Stimulated activated CD8-positive, alpha-beta memory T cell treated with anti-CD3 and anti-CD28 coated beads, Interleukin-15, amount 100 ng/mL, for 4 hours (primary cell): ENCODE measurements at places on chromosomes 12 and 14.
A peak's percentile ranks its signal among the peaks of the same experiment; 100 is the strongest.

- no peak for DNase-seq
These were observed at the start of gene CIROP for GRCh38 chr14:23104591-23105347. Gene CIROP (minus strand): TSS chr14:23104989. CDS start chr14:23104920, 69 bp downstream.

DNA sequence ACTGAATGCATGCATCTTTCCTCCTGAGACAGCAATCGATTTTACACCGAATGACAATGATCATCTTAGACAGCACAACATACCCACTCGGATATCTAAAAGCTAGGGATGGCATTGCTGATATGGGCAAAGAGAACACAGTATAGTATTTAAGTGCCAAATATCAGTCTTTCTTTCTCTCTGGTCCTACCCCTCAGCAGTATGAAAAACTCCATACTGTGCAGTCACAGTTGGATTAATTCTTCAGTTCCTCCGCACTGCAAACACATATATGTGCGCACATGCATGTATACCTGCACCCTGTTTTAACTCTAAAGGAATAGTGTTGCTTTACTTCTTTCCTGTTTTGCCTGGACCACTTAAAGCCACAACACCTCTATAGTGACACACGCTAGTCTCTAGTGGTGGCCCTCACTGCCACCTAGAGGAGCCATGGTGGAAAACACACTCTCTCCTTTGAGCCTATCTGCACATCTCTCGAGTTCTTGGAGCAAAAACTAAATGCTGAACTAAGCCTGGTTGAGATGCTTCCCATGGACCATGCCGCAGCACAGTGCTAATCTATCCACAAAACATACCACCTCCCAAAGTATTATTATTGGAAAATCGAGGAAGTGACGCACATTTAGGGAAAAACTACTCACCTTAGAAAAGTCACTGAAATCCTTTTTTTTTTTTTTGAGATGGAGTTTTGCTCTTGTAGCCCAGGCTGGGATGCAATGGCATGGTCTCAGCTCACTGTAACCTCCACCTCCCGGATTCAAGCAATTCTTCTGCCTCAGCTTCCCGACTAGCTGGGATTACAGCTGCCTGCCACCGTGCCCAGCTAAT is 11.9 kb downstream of the TMEM52B start:
- DNase-seq: no peak

DNA sequence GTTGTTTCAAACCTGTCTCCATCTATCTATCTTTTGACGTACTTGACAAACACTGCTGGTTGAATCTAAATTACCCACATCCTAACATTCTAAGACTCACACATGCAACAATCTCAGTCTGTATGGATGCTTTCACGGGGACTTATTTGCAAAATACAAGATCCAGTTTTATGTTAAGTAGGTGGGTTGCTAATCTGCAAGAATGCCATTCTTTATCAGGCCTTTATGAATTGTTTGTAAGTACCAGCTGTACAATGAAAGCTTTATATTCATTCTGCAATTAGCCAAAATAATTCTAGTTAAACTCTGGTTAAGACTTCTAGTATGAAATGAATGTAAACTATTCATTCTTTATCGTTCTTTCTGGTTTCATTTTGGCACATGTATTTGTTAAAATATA is 135.1 kb downstream of the NAV3 start:
- DNase-seq: no peak

DNA sequence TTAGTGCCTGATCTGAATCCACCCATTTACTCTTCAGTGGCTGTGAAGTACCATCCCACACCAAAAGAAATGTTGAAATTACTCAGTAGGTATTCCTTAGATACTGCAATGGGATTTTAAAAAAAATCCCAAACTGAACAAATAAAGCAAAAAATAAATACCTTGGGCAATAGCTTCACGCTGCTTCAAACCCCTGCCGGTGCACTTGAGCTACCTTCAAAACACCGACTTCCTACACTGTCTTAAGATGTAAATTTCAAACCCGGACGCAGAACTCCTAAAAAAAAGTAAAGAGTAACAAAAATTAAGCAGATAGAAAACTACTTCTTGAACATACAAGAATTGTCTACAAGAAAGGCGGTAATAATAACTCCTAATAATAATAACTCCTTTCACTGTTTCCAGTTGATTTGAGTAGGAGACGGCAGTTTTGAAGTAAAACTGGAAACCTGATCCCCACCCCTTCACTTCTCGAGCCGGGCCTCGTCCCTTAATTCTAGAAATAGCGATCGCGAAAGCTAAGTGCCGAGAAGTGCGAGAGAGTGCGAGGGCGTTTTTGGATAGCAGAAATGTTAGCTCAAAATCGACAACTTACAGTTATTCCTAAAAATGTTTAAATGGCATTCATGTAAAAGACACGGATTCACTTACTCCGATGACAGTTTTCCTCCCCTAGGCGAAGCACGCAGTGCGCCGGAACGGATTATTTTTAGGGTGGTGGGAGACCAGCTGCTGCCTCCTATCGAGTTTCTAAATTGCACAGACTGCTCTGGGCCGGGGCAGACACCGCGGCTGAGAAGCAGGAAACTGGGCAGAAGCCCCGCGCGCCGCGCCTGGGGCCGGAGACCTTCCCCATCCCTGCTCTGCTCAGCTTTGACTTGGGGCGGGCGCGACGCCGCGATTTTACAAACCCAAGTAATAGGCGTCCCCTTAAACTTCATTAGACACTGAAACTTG is at the start of gene ABCC9:
Gene ABCC9, minus strand, starts transcription at position 878 of the 957 bp plus-strand sequence. CDS start 4,752 bp downstream, outside the sequence.
- no peak for DNase-seq

DNA sequence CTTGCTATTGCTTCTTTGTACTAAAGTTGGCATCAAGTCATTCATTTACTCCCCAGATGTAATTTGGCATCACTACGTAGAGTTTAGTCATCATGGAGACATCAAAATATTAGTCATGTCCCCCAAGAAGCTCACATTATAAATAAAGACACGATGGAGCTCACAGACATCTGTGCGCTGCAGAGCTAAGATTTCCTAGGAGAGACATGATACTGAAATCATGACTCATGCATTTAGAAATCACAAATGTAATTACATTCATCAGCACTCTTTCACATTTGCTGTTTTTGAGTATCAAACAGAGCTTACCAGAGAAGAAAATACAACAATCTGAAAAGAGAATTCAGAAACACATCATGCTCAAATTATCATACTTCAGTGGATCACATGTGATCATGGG is 169.8 kb downstream of the LRIG3 start:
- no peak for DNase-seq

- no peak for DNase-seq
These were observed 111.1 kb upstream of the CCDC175 start for GRCh38 chr14:59687663-59688062.

DNA sequence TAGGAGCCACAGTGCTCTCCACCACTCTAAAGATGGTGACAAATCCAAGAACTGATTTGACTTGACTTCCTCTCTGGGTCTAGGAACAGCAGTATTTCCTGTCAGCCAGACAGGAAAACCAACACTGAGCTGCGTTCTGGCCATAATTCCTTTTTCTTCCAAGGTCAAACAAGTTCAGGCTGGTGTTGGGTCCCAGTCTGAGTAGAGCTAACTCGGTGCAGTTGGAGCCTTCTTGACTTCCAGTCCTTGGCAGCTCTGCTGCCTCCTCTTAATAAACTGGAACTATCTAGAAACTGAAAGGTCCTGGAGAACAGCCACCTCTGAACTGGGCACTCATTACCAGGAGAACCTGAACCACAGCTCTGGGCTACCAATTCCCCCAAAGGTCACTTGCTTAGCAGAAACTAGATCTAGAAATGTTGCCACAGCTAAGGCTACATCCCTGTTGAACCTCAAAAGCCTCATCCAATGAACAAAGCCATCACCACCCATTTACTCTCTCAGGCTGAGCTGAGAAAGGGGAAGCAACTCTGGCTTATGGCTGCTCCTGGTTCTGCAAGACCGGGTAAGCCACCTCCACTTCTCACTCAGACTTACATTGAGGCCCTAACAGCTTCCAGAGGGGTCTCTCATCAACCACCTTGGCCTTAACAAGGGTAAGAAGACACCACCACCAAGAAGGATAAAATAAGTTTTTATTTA is 27.7 kb downstream of the MAX start:
- no peak for DNase-seq

GRCh38 chr14:66105815-66106214 is 380.4 kb upstream of the CCDC196 start:
- DNase-seq: no peak

GRCh38 chr12:111445726-111446581 is 40.2 kb downstream of the SH2B3 start:
- DNase-seq: no peak

GRCh38 chr12:27163894-27164293 is 80.2 kb upstream of the STK38L start:
- no peak for DNase-seq

- DNase-seq: no peak
These were observed 5.2 kb downstream of the MTERF2 start for GRCh38 chr12:106981788-106982187.

DNA sequence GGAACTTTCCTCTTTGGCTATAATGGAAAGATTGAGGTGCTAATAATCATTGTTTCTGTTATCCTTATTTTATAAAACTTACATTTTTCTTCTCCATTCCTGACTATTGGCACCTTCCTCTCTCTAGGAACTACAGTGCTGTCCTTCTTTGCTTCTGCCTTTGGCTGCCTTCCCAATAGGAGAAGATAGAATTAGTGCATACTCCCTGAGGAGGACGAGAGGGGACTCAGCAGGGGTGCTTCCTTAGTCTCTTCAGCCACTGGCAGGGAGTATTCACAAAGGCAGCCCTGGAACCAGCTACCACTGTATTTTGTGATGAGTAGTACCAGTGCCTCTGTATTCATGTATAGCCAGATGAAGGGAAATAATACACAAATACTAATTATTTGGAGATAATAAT is 208.5 kb downstream of the FOXG1 start:
- no peak for DNase-seq

DNA sequence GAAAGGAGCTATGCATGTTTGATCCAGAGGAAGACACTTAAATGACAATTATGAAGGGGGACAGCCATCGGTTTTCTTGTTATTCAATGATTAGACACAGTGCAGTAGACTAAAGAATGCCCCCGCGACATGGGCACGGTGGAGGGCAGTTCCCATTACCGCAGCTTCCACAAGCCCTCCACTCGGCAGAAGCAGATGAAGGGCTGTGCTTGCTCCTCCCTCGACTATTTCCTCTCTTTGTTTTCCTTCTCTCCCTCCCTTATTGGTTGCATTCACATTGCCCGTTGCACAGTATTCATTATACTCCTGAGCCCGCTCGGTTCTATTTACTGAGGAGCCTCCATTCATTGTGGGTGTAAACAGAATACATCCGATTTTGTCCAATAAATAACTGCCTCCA is 138.8 kb upstream of the RASSF8 start:
- DNase-seq: no peak

- DNase-seq: no peak
These were observed 46.1 kb downstream of the FRMD6 start for GRCh38 chr14:51697848-51698247.

GRCh38 chr12:100324498-100324897 is 32.4 kb upstream of the SLC17A8 start:
- no peak for DNase-seq

DNA sequence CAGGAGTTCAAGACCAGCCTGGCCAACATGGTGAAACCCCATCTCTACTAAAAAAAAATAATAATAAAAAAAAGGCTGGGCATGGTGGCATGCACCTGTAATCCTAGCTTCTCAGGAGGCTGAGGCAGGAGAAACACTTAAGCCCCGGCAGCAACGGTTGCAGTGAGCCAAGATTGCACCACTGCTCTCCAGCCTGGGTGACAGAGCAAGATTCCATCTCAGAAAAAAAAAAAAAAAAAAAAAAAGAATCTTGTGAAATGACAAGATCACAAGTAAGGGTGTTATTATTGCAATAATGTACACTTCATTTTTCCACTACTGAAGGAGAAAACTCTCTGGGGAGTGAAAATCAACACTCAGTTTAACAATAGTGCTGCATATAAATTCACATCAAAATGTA is 8.8 kb upstream of the PTGR2 start:
- no peak for DNase-seq

DNA sequence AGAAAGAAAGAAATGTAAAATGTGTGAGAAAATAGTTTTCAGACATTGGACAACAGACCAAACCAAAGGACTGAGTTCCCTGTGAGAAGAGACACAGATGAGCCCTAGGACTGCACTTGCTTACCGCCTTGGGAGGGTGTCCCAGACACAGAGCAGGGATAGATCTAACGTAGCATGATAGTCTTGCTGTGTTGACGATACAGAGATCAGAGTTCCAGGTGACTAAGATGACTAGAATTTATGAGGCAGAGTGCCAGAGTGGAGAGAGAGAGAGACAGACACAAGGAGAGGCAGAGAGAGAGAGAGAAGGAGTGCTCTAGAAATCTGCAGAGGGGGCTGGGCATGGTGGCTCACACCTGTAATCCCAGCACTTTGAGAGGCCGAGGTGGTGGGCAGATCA is 148.2 kb upstream of the LMNTD1 start:
- DNase-seq: no peak

- no peak for DNase-seq
These were observed 268.7 kb upstream of the TBX3 start for GRCh38 chr12:114952573-114953271.

- DNase-seq: no peak
These were observed 2.9 kb upstream of the HOXC12 start for GRCh38 chr12:53951577-53952334.

- no peak for DNase-seq
These were observed 947 bp downstream of the GAS2L3 start for GRCh38 chr12:100574187-100575074.

- DNase-seq: peak; percentile 31
These were observed 606 bp downstream of the CINP start for GRCh38 chr14:102362084-102362483.

DNA sequence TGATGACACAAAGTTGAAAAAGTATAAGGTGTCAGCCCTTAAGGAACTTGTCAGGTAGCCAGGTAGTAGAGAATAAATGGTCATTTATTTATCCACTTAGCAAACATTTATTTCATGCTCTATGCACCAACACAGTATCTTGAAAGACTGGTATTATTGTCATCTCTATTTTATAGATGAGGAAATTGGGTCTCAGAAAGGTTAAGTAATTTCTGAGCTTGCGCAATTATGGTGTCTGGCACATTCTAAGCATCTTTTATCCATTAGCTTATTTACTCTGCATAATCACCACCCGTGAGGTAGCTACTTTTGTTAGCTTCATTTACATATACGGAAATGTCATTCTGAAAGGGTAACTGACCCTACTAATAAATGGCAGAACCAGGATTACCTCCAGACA is 2.5 kb upstream of the UTP20 start:
- no peak for DNase-seq

- no peak for DNase-seq
These were observed 67.2 kb downstream of the TMEM30B start for GRCh38 chr14:61213920-61214319.

GRCh38 chr12:132886529-132887477 is 602 bp downstream of the CHFR start:
- DNase-seq: no peak

DNA sequence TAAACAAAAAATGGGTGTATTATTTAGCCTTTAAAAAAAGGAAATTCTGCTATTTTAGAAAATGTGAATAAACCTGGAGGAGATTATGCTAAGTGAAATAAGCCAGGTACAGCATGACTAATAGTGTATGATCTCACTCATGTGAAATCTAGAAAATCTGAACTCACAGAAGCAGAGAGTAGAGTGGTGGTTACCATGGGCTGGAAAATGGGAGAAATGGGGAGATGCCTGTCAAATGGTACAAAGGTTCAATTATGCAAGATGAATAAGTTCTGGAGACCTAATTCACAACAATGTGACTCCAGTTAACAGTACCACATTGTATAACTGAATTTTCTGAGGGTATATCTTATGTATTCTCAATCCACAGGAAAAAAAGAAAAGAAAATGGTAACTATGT is 17.4 kb upstream of the LEMD3 start:
- DNase-seq: no peak

- DNase-seq: no peak
These were observed 47.2 kb downstream of the CACNA2D4 start for GRCh38 chr12:1870998-1871917.

- DNase-seq: no peak
These were observed 198.1 kb downstream of the STXBP6 start for GRCh38 chr14:24851837-24852236.
